Umbilical cord (tissue), 2 donors: ENCODE measurements at places on chromosomes 6 and 20.

DNA sequence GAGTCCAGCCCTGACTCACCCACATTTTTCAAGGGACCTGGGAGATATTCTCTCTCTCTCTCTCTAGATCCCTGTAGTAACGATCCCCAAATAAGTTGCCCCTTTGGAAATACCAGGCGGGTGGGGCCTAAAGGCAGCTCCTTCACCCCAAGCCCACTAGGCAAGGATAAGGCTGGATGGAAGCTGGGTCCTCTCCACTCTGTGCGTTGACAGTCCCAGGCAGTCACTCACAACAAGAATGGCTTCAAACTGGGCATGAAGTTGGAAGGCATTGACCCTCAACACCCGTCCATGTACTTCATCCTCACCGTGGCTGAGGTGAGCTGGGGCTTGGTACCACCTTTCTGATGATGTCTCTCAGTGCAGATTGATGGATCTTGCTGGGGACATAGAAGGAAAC, 21.6 kb downstream of the L3MBTL1 start:
- DNase-seq: no peak

DNA sequence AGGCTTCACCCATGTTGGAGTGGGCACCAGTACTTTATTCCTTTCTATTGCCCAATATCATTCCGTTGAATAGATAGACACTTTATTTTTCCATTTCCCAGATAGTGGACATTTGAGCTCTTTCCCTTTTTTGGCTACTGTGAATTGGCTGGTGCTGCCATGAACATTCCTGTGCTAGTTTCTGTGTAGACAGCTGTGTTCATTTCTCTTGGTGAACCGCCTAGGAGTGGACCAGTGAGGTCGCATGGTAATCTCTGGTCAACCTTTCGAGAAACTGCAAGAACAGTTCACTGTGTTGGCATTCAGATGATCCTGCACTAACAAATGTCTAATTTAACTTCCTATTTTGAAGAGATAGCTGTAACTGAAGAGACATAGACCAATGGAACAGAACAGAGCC, 58.6 kb downstream of the RAMACL start:
- no peak for DNase-seq

DNA sequence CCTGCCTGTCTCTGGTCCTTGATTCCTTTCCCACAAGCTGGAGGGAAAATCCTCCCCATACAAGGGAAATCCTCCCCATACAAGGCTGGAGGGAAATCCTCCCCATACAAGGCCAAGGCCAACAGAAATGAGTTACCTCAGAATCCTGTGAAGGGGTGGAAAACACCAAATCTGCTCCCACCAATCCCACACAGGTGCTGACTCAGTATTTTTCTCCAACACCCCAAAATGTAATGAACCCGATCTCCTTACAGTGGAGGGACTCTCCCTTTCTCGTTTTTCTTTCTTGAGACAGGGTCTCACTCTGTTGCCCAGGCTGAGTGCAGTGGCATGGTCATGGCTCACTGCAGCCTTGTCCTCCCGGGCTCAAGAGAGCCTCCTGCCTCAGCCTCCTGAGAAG, 6.3 kb downstream of the SNHG17 start:
- no peak for DNase-seq

DNA sequence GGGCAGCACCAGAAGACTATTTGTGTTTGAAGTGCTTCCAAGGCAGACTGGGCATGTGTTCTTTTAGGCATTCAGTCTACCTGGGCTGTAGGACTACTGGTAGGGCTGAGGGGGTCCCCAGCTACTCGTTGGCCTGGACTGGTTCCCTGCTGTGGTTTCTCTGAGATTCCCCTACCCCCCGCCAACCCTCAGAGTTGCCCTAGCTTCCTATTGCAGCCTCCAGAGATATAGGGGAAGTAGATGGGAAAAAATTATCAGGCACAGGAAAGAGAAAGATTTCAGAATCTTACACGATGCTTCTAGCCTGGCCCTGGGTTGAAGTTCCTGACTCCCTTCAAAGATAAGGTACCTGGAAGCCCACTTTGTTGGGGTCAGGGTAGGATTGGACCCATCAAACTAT, 22.5 kb downstream of the BRPF3 start:
- no peak for DNase-seq

- no peak for DNase-seq
These were observed 18.9 kb downstream of the MANBAL start for GRCh38 chr20:37308086-37309050.

- no peak for DNase-seq
These were observed 32.6 kb downstream of the SLC2A10 start for GRCh38 chr20:46741924-46742668.

DNA sequence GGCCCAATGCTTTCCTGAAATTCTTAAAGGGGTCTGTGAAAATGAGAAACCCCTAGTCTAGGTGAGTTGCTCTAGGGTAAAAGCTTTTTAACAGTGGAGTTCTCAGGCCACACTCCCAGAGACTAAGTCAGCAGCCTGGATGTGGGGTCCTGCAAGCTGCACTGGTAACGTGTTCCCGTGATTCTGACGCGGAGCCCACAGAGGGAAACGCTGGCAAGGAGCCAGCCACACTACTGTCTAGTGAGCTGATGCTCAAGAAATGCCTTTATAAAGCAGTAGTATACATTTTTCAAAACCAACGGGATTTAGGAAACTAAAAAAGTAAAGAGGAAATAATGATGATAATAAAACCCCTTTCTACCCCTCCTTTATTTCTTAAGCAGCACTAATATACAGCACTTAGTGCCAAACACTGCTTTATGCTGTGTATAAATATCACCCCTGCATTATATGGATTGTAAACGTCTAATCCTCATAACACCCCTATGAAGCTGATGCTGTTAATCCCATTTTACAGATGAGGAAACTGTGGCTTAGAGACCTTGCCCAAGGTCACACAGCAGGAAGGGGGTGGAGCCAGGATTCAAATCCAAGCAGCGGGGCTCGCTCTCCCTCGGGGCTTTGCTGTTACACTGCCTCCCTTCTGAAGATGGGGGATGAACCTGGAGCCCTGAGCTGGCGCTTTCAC, 25.0 kb downstream of the KCNK15 start:
- DNase-seq: no peak

GRCh38 chr20:33209789-33210188, 7.4 kb upstream of the BPIFA3 start:
- DNase-seq: peak; percentile 72

- no peak for DNase-seq
These were observed 28.5 kb downstream of the HAO1 start for GRCh38 chr20:7911586-7912330.

DNA sequence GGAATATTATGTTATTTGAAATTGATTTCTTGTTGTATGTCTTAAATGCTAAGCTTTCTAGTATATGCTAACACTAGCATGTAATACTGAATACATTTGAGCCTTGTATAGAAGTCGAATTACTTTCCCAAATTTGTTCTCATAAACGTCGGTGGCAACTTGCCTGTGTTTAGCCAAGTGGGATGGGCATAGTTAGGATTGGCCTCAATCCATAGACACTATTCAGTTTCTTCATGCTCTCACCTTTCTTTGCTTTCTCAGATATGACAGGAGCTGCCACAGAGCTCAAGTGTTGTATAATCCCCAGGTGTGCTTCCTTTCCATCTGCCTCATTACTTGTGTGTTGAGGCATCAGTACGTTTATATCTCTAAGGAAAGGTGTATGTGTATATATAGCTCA, 19.3 kb downstream of the ZNF334 start:
- no peak for DNase-seq

DNA sequence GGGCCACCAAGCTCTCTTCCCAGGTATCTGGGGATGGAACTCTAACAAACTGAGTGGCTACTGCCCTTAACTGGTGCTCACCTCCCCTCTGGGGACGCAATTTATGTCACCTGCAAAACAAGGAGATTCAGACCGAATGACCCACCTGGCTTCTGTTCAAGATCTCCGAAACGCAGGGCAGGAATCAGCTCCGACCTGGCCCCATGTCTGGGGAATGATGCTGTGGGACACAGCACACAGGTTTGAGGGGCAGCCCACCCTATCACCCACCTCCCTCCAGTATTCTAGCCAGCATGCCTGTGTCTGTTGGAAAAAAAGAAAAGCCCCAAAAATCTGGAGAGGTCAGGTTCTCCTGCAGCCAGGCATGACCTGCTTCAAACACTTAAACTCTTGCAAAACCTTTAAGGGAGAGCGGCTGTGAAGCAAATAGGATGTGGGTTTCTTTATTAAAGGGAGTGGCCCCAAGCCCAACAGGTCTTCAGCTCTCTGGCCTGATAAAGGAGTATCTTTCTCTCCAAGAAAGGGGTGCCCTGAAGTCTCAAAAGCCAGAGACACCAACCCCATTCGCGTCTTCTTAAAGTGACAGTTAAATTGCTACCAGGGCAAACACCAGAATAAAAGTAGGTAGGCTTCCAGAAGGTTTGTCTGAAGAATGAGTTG, 6.4 kb downstream of the PREX1 start:
- no peak for DNase-seq

DNA sequence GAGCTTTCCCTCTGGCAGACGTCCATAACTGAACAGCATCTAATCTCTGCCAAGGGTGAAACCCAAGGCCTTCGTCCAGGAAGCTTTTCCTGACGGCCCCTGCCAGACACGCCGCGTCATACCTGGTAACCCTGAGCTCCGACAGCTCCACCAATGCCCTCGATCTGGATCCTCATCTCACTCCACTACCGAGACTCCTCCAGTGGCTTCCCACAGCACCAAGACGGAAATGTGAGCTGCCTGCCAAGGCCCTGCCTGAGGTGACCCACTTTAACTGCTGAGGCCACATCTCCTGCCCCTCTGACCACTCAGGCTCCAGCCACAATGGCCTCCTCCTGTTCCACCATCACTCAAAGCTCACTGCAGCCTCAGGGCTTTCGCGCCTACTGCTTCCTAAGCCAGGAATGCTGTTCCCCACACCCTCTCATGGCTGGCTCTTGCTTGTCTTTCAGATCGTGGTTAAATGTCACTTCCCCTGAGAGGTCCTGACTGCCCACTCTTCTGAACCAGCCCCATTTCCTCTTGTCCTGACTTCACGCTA, 143.2 kb downstream of the PREX1 start:
- no peak for DNase-seq

DNA sequence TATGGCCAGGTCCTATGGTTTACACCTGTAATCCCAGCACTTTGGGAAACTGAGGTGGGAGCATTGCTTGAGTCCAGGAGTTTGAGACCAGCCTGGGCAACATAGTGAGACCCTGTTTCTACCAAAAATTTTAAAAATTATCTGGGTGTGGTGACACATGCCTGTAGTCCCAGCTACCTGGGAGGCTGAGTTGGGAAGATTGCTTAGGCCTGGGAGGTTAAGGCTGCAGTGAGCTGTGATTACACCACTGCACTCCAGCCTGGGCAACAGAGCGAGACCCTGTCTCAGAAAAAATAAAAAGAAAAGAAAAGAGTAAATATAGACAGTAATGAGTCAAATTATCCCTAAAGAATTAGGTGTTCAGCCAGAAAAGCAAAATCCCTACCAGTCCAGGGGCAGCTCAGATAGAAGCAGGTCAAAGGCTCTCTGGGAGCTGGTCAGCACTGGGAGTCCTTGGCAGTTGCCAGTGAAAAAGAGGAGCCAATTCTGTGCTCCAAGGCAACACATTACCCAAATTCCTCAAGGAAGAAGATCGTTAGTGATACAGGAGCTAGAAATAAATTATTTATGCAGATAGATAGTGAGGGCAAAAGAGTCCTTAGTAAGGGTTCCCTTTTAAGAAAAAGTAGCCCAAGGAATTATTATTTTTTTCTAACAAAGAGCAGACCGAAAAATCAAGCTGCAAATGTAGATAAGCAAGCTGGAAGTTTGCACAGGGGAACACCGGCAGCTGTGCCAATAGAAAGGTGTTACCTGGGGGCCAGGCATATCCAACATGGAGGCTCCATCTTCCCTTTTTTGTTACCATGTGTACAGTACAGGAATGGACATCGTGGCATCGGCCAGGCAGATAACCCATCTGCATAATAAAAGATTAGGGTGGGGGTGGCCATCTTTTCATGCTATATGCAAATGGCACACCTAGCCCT, 31.4 kb upstream of the SEC63 start:
- DNase-seq: no peak

DNA sequence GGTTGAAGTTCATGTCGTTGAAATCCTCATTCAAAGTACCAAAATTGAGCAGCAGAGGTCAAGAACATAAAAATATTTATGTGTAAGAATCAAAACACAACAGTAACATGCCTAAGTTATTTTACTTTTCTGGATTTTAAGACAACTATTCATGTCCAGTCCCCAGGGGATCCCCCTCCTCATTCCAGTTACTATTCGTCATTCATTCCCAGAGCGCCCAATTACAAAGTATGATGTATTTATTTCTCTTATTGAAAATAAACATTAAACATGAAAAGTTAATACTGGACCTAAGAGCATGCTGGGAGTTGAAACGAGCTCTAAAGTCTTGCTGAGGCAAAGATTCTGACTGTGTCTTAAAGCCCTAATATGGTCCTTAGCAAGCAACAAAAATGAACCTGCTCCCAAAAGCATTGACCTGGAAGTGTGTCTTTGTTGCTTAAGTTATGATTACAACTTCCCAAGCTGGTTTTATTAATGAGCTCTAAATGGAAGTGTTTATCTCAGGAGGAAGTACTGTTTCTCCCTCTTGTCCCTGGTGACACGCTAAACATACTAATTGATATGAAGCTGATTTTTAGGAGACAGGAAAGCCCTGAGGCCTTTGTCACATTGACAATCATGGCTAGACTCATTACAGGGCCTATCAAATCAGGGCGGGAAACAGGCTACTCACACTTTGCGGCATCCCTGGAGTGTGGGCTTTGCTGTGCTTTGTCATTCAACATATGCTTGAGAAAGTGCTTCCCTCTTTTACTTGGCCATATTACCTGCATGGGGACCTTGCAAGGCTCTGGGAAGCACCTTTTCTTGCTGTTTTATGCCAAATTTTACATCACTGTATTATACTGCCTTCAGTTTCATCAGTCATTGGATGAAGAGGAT, 192.2 kb upstream of the DTNBP1 start:
- no peak for DNase-seq

DNA sequence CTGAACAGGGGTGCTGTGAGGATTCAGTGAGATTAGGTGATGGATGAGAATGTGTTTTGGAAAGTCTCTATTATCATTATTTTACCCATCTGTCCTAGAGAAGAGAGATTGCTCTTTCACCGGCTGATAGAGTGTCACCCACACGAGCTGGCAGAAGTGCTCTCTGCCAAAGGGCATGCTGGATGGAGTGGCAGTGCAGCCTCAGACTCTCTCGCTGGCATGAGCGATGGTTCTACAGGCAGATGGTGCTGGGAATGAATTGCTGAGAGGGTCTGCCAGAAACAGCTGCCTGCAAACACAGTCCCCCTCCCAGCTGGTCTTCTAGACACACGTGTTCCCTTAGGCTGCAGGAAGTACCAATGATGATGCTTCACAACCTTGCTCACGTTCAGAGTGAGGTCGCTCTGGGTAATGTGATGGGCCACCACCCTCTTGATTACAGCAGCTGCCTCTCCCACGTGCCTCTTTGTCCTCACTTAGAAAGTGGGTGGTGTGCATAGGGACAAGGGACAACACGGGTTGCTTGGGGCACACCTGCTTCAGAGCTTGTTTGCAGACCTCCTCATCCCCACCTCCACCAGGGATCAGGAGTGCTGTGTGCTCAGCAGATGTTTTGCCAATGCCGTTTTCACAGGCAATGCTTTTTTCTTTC, 84.7 kb downstream of the FOXA2 start:
- DNase-seq: no peak

DNA sequence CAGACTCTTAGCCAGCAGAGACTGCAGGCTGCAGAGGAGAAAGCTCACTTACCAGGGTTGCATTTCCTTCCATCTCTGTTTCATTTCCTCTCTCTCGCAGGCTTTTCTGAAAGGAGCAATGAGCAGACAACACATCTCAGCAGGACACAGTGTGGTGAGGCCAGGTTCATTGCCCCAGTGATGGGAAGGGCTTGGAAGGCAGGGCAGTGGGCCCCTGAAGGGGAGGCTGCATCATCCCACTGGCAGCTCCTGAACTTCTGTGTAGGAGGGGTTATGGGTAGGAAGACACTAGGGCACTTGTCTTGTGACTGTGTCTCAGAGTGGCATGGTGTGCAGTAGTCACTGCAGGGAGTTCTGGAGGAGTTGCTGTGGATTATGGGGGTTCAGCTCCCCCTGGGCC, 246.8 kb downstream of the QKI start:
- peak; percentile 22 for DNase-seq
